ENCODE measurements at places on chromosomes 5 and 9. TPM values are rescaled to one million over a fixed set of nuclear protein-coding genes. Genes with fewer than 3 reads are reported as not detected.

DNA sequence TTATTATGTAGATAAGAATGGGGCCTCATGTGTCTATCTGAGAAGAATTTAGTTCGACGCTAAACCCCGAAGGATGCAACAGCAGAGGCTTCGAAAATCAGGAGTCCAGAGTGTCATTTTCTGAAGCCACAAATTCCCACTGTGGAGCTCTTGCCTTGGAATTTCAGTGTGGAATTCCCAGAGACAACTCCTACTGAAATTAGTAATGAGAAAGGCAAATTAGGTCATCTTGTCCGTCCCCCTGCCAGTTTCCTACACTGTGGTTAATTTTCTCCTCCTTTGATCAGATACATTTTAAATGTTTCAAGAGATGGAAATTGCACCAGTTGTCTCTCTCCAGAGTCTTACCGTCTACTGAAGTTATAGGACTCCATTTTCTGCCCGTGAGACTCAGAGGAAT lies 633.6 kb downstream of the BNC2 start:
- H3K27ac ChIP-seq: no peak overlapping the region
- H3K4me1 ChIP-seq: no peaks in the 10 kb centered on the region
- no peaks in the 10 kb centered on the region for H3K36me3 ChIP-seq
- DNase-seq: no peak
- no peak overlapping the region for H3K4me3 ChIP-seq

SLC45A2 gene
- not detected for total RNA-seq

DNA sequence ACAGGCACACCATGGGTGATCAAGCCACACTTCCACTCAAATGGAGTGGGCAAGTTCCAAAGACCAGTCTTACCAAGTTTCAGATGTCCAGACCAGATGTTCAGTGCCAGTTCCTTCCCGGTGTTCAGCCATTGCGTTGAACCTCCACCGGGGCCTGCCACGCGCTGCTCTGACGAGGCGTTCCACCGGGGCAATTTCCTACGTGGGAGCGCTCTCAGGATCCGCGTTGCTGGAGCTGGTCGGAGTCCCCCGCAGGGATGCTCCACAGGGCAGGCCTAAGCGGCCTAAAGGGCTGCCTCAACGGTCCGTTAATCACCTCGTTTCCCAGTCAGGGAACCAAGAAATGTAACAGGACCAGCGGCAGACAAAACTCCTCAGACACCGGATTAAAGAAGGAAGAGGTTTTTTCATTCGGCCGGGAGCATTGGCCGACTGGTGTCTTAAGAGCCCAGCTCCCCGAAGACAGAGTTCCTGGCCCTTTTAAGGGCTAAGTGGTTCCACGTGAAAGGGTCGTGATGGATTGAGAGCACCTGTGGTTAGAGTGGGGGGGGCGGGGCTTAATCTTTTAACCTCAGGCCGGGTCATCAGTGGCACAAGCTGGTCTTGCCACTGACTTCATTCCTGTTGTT lies 35.7 kb upstream of the PPP1R26 start:
- H3K27ac ChIP-seq: no peak overlapping the region
- H3K36me3 ChIP-seq: no peaks in the 10 kb centered on the region
- no peak for DNase-seq

DCTN3 gene
- total RNA-seq: 50.5 TPM

DNA sequence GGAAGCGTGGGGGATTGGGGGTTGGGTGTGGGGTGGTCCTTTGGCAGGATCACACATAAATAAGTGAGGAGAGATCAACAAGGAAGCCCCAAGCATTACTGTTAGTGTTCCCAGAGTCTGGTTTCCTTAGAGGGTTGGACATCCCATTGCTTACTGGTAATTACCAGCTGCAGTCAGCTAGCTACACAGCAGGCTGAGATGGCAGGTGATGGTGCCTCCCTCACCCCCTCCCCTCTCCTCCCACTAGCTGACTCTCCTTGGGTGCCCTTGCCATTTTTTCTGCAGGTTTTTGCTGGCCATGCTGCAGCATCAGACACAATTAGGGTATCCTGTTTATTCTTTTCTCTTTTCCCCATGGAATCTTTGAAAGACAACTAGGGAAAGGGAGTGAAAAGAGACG lies 107.5 kb upstream of the TLR4 start:
- H3K27me3 ChIP-seq: no peaks in the 10 kb centered on the region
- no peak overlapping the region for H3K27ac ChIP-seq
- no peak overlapping the region for H3K4me3 ChIP-seq
- no peaks in the 10 kb centered on the region for H3K36me3 ChIP-seq
- DNase-seq: no peak

GRCh38 chr9:93079371-93079770 lies 16.6 kb upstream of the CARD19 start:
- DNase-seq: peak; percentile 18
- no peaks in the 10 kb centered on the region for H3K36me3 ChIP-seq
- no peak overlapping the region for H3K27ac ChIP-seq

DNA sequence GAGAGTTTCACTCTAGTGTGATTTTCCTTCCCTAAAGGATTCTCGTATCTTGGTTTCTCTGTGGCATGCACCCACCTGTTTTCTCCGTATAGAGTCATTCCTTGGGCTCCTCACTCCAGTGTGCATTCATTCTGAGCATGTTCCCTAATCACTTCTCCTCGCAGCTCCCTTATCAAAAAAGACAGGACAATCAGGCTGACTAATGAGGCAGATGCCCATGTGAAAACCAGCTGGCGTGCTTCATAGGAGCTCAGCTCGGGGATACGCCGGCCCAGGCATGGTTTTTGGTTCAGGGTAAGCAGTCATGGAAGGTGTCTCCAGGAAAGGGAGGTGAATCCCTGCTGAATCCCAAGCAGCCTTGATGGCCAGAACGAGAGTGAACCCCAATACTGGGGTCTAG lies 41.2 kb upstream of the INSYN2B start:
- no peak for DNase-seq
- H3K4me1 ChIP-seq: peaks cover 7% of the 10 kb centered on the region
- no peaks in the 10 kb centered on the region for H3K36me3 ChIP-seq
- H3K4me3 ChIP-seq: no peak overlapping the region
- no peaks in the 10 kb centered on the region for H3K27me3 ChIP-seq
- no peak overlapping the region for H3K27ac ChIP-seq

DNA sequence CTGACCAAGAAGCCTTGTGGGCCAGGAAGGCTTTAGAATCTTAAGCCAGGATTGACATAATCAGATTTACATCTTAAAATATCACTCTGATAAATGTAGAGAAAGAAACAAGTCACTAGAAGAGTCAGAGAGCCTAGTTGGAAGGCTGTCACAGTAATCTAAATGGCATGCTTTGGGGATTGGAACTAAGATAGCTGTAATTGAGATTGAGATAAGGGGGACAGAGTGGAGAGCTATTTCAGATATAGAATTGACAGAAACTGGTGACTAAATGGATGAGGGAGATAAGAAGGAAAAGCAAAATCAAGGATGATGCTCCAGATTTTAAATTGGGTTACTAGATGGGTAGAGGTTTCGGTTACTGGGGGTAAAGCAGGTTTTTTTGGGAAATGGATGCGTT lies 100.5 kb downstream of the XRCC4 start:
- peaks cover 24% of the 10 kb centered on the region for H3K27me3 ChIP-seq
- no peak overlapping the region for H3K4me3 ChIP-seq
- H3K36me3 ChIP-seq: no peaks in the 10 kb centered on the region
- H3K27ac ChIP-seq: no peak overlapping the region

- H3K27me3 ChIP-seq: peaks cover 18% of the 10 kb centered on the region
- H3K36me3 ChIP-seq: no peaks in the 10 kb centered on the region
- H3K4me3 ChIP-seq: peak overlapping the region; percentile 75
- DNase-seq: peak; percentile 90
- peaks cover 7% of the 10 kb centered on the region for H3K4me1 ChIP-seq
- no peak overlapping the region for H3K27ac ChIP-seq
Observed at GRCh38 chr5:177362610-177363507, 5.1 kb downstream of the RGS14 start.

RNF130 gene
- total RNA-seq: 68.7 TPM
